ENCODE measurements at places on chromosomes 5 and 9.
A peak's percentile ranks its signal among the peaks of the same experiment; 100 is the strongest.

DNA sequence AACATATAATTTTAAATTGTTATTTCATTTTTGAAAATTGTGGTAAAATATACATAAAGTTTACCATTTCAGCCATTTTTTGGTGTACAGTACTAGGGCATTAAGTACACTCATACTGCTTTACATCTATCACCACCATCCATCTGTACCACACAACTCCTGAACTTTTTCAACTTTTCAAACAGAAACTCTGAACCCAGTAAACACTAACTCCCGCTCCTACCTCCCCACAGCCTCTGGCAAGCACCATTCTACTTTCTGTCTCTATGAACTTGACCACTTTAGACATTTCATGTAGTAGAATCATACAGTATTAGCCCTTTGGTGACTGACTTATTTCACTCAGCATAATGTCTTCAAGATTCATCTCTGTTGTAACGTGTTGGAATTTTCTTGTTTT lies 8.4 kb upstream of the SLC45A2 start:
- no peak for DNase-seq

GRCh38 chr9:136297016-136297691 lies 6.7 kb downstream of the CCDC187 start:
- DNase-seq: no peak

DNA sequence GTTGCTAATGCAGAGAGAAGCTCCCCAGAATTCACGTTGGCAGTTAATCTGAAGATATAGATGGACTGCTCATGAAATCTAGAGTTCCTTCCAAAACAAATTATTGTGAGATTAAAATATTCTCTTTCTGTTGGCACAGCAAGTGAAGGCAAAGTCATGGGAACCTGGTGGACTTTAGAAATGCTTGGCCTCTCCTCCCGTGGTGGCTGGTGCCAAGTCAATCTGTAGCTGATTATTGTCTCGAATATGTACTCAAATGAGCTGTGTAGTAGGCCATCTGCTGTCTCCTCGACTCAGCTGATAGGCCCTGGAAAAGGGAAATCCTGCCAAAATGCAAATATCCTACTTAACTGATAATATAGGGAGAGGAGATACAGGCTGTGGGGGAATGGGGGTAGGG lies 69.3 kb downstream of the DAPK1 start:
- no peak for DNase-seq

DNA sequence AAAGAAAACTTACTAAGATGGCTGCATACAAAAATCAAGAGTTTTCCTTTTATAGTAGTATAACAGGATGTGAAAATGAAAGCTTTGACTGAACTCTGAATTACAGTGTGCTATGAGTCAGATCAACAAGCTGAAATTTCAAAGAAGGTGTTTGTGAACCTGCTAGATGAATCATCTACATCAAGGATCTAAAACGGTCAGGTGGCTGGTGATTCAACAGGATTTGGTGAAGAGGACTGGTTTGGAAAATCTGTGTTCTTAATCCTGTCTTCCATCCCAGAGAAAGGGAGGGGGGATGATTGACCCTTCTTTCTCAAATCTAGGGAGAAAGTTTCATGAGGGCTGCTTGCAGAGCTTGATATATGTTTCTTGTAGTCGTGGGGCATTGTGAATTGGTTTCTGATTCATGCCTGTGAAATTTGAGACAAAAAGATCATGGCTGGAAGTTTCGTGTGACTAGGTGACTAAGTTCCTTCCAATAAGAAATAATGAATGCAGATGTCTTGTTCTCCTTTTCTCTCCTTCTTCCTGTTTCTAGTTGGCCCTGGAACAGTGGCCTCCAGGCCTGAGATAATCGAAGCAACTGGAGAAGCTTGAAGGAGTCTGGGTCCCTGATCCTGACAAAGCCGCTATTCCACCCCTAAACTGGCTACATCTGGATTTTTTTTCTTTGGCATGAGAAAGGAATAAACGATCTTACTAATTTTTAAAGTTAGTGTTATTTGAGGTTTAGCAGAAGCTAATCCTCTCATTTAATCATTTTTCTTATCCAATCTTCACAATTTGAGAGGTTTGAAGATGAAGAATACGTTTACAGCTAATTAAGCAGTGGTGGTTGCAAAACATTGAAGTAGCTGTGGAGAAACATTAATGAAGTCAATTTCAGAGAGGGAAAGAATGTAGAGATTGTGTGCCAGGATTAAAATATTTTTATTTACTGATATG lies 67.2 kb downstream of the MRPS30 start:
- peak; percentile 22 for DNase-seq

DNA sequence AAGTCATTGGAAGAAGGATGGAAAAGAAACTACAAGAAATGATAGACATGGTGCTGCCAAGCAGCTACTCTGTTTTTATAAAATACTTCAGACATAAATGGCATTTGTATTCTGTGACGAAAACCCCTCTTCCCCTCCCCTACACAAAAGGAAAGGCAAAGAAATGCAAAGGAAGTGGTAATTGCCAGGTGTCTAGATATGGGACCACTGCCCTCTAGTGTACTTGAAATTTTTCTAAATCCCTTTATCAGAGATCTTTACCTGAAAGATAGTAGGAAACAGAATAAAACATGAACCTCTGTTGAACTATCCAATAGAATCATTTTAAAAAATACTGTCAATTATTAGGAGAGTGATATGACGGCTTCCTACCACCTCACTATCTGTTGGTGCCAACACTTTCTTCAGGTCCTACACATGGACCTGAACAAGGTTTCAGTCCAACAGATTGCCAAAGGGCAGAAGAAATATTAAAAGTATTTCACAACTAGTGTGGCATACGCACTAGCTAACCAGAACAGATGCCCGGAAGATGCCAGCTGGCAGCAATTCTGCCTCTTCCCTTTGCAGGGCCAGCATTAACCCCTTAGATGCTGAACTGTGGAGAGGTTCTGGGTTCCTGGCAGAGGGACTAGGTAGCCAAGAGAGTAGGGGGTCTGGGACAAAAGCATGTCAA lies 104.1 kb downstream of the TSSK1B start:
- DNase-seq: peak; percentile 61

DNA sequence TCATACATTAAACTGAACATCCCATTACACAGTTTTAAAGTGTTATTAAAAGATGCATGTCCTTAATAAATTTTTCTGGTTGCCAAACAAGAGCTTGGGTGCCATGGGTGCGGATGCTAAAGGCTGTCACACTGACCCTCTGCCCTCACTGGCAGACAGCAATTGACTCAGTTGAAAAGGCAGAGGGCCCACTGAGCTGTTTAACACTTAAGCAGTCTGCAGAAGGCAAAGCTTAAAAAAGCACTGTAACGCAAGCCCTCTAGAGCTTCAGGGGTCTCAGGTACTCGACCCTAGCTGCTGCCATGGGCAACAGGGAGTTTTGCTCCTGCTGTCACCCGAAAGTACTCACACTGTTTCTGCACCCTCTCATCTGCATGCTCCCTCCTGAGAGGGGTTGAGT lies 726.4 kb upstream of the TYRP1 start:
- DNase-seq: no peak

- no peak for DNase-seq
These were observed 21.5 kb downstream of the CCDC187 start for GRCh38 chr9:136282272-136282861.

GRCh38 chr9:33225319-33226147 lies 14.4 kb upstream of the SPINK4 start:
- DNase-seq: peak; percentile 57

DNA sequence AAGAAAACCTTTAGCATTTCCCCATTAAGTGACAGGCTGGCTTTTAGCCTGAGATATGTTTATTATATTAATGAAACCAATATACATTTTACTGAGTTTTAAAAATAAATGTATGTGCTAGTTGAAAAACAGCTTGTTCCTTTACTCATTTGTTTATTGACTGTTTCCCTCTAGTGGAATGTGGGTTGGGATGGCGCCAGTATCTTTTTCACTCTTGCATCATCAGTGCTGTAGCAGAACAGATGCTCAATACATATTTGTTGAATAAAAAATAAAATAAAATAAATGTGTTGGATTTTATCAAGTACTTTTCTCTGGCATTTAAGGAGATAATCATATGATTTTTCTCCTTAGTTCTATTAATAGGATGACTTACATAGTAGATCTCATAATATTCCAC lies 43.0 kb downstream of the FSTL4 start:
- no peak for DNase-seq

DNA sequence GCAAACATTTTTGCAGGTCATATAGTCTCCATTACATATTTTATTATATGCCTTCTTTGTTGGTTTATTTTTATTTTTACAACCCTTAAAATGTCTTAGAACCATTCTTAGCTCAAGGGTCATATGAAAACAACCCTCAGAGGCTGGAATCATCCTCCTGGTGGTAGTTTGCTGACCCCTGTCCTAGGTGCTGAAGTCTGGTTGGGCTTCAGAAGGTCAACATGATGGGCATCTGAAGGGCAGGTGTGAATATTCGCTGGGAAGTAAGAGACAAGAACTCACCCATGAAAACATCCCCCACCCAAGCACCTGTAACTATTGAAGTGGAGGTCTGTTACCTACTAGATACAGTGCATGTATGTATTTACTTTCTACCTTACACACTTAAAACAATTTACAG lies 75.4 kb downstream of the OSMR start:
- DNase-seq: no peak

DNA sequence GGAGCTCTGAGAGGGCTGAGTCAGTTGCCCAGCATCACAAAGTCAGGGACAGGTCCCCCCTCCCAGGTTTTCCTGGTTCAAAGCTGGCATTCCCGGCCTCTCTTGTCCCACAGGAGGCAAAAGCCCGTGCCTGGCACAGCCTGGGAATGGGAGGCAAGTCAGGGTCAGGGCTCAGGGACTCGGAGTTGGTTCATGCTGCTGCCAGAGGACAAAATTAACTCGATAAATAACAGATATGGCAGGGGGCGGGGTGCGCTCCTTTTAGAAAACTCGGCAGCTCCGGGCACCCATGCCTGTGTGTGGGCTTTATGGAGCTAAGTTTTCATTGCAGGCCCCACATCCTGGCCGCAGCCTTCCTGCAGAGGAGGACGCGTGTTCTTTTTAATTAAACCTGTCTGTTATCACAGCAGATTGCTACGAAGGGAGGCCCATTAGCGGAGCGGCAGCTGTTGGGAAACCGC lies 62.8 kb upstream of the LMX1B start:
- DNase-seq: no peak

GRCh38 chr9:17807613-17808282 lies 228.9 kb downstream of the SH3GL2 start:
- no peak for DNase-seq

GRCh38 chr5:68178579-68178978 lies 37.0 kb upstream of the PIK3R1 start:
- no peak for DNase-seq

GRCh38 chr9:91166796-91167366 lies 194.8 kb downstream of the AUH start:
- DNase-seq: no peak

GRCh38 chr5:146529984-146530383 lies 14.0 kb upstream of the GPR151 start:
- DNase-seq: no peak

DNA sequence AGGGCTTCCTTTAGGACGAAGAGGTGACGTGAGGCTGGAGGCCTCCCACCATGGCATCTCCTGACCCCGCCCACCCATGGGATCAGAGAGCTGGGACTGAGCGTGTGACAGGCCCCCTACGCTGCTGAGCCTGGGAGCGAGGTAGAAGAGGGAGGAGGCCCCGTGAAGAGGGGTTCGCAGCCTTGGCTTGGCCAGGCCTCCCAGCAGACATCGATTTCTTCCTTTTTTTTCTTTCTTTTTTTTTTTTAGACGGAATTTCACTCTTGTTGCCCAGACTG lies 39.5 kb downstream of the PTGES start:
- no peak for DNase-seq

GRCh38 chr5:59522201-59522831 lies 371.2 kb downstream of the PDE4D start:
- no peak for DNase-seq

- DNase-seq: peak; percentile 50
These were observed 30.7 kb downstream of the EXOC3 start for GRCh38 chr5:473551-474192.

DNA sequence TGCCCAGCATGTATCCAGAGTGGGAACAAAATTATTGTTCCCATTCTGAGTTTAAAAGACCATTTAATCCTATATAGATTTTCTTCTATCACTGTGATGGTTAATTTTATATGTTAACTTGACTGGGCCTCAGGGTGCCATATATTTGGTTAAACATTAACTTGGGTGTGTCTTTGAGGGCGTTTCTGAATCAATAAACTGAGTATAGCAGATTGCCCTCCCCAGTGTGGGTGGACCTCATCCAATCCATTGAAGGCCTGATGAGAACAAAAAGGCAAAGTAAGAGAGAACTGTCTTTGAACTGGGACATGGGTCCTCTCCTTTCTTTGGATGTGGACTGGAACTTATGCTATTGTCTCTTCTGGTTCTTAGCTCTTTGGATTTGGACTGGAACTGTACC lies 17.3 kb downstream of the RIOK2 start:
- no peak for DNase-seq

DNA sequence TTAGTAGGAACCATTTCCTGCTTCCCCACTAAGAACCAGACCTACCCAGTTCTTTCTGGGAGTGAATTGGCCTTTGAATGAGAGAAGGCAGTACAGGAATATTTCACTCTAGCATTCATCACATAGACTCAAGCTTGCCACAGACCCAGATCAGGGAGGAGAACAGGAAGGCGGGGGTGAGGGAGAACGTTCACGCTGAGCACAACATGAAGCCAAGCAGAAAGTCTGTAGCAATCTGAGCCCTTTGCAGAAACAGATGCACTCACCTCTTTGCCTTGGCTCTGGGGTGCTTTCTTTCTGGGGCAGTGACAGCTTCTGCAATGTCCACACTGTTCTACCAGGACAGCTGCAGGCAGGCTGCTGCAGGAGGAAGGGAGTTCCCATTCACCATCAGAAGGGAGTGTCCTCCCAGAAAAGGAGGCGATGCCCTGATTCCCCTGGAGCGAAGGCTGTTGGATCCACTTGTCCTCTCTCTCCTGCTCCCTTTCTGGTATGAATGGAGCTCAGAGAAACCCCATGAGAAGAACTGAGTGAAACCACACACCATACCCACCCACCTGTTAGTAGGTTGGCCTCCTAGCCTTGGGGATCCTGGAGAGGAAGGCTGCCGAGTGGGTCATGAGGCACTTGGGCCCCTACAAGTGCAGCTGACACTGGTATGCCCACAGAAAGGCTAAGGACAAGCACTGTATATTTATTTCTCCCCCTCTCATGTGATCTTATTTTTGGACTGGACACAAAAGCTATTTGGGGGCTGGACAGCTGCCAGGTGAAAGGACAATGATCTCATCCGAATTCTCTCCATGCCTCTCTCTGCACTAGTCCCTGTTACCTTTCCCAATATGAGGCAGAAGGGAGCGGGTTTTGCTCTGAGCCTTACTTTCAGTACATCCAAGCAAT lies 11.7 kb upstream of the FGF1 start:
- DNase-seq: no peak

DNA sequence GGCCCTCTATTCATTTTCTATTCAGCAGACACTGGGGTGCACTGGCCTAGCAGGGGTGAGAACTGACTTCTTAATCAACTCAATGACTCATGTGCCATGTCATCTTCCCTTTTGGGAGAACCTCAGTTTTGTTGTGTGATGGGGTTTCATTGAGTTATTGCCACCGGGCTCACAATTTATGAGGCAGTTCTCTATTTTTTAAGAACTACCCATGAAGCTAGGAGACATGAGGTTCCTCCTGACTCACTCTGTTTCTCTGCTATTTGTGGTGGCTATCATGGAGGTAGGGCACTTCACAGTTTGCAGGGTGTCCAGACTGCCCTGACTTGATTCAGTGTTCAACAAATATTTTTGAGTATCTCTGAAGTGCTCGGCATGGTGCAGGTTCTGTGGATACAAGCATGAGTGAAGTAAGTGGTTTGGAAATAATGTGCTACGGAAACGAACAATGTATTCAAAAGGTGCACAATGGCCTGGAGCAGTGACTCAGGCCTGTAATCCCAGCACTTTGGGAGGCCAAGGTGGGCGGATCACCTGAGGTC lies 39.3 kb downstream of the SPARC start:
- no peak for DNase-seq

Data from naive thymus-derived CD4-positive, alpha-beta T cell (primary cell).